ENCODE measurements at places on chromosomes 7 and 10. TPM values are rescaled to one million over a fixed set of nuclear protein-coding genes. Genes with fewer than 3 reads are reported as not detected.

SLC16A9 gene
- 3.3 TPM for total RNA-seq

CUTC gene
- 22.4 TPM for total RNA-seq

TFEC gene
- total RNA-seq, result 7.4 TPM

AKR1C3 gene
- 98.8 TPM for total RNA-seq

GCK gene
- 1.9 TPM for total RNA-seq

DNA sequence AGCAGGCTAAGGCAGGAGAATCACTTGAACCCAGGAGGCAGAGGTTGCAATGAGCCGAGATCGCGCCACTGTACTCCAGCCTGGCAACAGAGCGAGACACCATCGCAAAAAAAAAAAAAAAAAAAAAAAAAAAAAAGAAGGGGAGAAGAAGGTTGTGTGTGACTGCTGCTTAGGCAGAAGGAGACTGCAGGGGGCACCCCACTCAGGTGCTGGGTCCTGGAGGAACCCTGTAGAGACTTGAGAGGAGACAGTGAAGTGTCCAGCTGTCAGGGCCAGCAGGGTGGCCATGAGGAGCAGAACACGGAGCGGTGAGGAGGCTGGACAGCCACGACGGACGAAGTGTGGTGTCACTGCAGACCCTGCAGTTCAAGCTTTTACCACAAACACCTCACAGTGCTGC lies 99.0 kb upstream of the NMT2 start:
- H3K27ac ChIP-seq, result no peak overlapping the region
- no peak overlapping the region for H3K4me3 ChIP-seq
- DNase-seq, result no peak
- no peaks in the 10 kb centered on the region for H3K27me3 ChIP-seq
- H3K36me3 ChIP-seq, result no peaks in the 10 kb centered on the region
- no peaks in the 10 kb centered on the region for H3K4me1 ChIP-seq

GRCh38 chr10:110414548-110415309 lies 83.0 kb upstream of the DUSP5 start:
- H3K36me3 ChIP-seq, result no peaks in the 10 kb centered on the region
- no peak for DNase-seq
- no peaks in the 10 kb centered on the region for H3K27me3 ChIP-seq
- H3K27ac ChIP-seq, result no peak overlapping the region

DNA sequence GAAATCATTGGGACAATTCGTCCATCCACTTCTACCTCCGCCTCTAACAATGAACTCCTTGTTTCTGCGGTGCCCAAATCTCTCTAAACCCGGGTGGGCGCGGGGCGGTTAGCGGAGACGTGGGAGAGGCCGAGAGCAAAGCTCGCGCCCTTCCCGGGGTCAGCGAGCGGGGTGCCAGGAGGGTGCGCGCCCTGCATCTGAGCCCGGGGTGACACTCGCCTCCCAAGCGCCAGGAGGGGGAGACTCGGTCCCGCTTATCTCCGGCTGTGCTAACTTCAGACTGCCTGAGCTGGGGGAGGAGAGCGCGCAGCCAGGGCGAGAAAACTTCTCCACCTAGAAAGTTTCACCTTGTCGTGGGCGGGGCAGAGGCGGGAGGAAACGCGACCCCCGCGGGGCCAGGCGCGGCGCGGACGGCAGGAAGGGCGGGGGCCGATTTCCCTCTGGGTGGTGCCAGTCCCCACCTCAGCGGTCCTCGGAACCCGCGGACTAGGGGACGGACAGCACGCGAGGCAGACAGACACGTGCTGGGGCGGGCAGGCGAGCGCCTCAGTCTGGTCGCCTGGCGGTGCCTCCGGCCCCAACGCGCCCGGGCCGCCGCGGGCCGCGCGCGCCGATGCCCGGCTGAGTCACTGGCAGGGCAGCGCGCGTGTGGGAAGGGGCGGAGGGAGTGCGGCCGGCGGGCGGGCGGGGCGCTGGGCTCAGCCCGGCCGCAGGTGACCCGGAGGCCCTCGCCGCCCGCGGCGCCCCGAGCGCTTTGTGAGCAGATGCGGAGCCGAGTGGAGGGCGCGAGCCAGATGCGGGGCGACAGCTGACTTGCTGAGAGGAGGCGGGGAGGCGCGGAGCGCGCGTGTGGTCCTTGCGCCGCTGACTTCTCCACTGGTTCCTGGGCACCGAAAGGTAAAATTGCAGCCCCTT lies at the start of gene MET:
TSS of gene MET (plus strand) at position 516 of the 915 bp plus-strand sequence. CDS start 26,889 bp downstream, outside the sequence.
- no peaks in the 10 kb centered on the region for H3K27me3 ChIP-seq
- no peaks in the 10 kb centered on the region for H3K36me3 ChIP-seq
- H3K4me3 ChIP-seq, result peak within 1 kb of the TSS; percentile 53

DNA sequence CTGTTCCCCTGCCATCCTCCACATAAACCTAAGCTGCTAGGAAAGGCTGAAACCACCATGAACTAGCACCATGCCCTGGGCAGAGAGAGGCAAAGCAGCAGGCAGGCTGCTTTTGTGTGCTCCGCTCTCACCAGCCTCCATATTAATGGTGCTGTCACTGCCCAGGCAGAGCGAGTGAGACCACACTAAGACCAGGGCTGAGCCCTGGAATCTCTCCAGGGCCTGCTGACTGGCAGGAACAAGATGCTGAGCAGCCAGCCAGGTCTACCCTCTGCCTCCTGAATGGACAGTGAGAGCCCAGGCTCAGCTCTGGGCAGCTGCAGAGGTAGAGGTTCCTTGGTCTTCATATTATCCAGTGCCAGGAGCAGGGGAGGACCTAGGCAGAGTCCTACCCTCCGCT lies 1.6 kb upstream of the CRHR2 start:
- DNase-seq, result no peak
- H3K27me3 ChIP-seq, result no peaks in the 10 kb centered on the region
- no peaks in the 10 kb centered on the region for H3K4me1 ChIP-seq
- no peak overlapping the region for H3K27ac ChIP-seq
- no peak overlapping the region for H3K4me3 ChIP-seq

- H3K4me1 ChIP-seq, result no peaks in the 10 kb centered on the region
- H3K27me3 ChIP-seq, result no peaks in the 10 kb centered on the region
- DNase-seq, result no peak
- H3K36me3 ChIP-seq, result no peaks in the 10 kb centered on the region
Observed at GRCh38 chr10:109114579-109114978, 808.7 kb downstream of the XPNPEP1 start.

GRCh38 chr7:157684157-157684908 lies 347.5 kb downstream of the DNAJB6 start:
- H3K27ac ChIP-seq, result no peak overlapping the region
- no peaks in the 10 kb centered on the region for H3K27me3 ChIP-seq
- no peaks in the 10 kb centered on the region for H3K36me3 ChIP-seq
- H3K4me1 ChIP-seq, result no peaks in the 10 kb centered on the region
- H3K4me3 ChIP-seq, result no peak overlapping the region

- H3K4me1 ChIP-seq, result no peaks in the 10 kb centered on the region
- no peaks in the 10 kb centered on the region for H3K36me3 ChIP-seq
- peak; percentile 41 for DNase-seq
- no peak overlapping the region for H3K4me3 ChIP-seq
Observed at GRCh38 chr10:101123815-101124617, 7.1 kb upstream of the TLX1 start.

DNA sequence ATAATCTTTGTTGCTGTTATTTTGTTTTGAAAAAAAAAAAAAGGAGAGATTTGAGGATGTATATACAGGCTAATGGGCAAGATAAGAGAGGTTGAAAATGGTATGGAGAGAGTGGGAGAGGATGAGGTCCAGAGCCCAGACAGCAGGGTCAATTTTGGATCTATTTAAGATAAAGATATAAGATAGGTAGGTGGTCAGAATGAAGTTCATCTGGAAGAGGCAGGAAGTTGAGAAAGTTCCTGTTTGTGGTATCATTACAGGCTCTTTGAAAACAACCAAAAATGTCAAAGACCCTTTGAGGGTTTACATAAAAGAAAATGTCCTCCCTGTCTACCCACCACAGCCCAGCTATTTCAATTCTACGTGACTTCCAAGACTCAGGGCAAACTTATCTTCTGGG lies 7.5 kb downstream of the CEP41 start:
- no peak for DNase-seq
- no peak overlapping the region for H3K4me3 ChIP-seq
- no peak overlapping the region for H3K27ac ChIP-seq
- no peaks in the 10 kb centered on the region for H3K4me1 ChIP-seq
- H3K36me3 ChIP-seq, result no peaks in the 10 kb centered on the region

GRCh38 chr7:36692456-36692855 lies 31.8 kb downstream of the AOAH start:
- no peak overlapping the region for H3K27ac ChIP-seq
- no peak overlapping the region for H3K4me3 ChIP-seq
- H3K36me3 ChIP-seq, result no peaks in the 10 kb centered on the region
- no peaks in the 10 kb centered on the region for H3K27me3 ChIP-seq
- no peaks in the 10 kb centered on the region for H3K4me1 ChIP-seq

- no peak overlapping the region for H3K27ac ChIP-seq
- H3K4me3 ChIP-seq, result no peak overlapping the region
- no peak for DNase-seq
- no peaks in the 10 kb centered on the region for H3K36me3 ChIP-seq
- H3K27me3 ChIP-seq, result no peaks in the 10 kb centered on the region
Observed at GRCh38 chr7:158885624-158886023, 29.3 kb downstream of the DYNC2I1 start.

- no peaks in the 10 kb centered on the region for H3K36me3 ChIP-seq
- no peak overlapping the region for H3K4me3 ChIP-seq
- H3K27ac ChIP-seq, result no peak overlapping the region
Observed at GRCh38 chr7:3605222-3605621, 304.2 kb downstream of the SDK1 start.

DNA sequence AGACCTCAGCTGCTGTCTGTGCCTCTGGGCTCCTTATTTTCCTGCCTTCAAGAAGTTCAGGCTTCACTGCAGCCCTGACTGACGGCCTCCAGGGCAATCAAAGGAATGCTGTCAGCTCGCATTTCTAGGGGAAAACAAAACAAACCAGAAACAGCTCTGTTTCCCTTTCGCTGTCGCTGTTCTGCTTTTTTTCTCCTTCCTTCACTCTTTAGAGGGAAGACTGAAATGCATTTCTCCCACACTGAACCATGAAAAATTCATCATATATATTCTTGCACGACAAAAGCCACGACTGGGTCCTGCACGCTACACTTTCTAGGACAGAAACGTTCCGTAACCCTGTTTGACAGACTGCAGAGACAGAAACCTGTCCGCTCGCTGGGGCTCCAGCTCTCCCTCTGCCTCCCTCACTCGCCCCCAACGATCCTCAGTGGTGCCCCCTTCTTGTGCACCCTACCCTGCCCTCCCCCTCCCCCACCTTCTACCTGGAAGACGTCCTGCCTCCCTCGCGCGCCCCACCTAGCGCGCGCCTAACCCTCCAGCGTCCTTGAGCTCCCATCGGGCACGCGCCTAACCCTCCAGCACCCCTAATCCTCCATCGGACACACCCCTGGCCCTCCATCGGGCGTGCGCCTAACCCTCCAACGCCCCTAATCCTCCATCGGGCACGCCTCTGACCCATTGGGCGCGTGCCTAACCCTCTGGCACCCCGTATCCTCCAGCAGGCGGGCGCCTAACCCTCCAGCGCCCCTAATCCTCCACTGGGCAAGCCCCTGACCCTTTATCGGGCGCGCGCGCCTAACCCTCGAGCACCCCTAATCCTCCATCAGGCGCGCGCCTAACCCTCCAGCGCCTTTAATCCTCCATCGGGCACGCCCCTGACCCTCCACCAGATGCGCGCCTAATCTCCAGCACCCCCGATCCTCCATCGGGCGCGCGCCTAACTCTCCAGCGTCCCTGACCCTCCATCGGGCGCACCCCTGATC lies 37.1 kb downstream of the SVOPL start:
- H3K4me3 ChIP-seq, result no peak overlapping the region
- H3K27me3 ChIP-seq, result peaks cover 2% of the 10 kb centered on the region
- H3K36me3 ChIP-seq, result no peaks in the 10 kb centered on the region
- no peak overlapping the region for H3K27ac ChIP-seq
- no peak for DNase-seq

- no peak overlapping the region for H3K27ac ChIP-seq
- no peaks in the 10 kb centered on the region for H3K4me1 ChIP-seq
- H3K27me3 ChIP-seq, result no peaks in the 10 kb centered on the region
- no peak overlapping the region for H3K4me3 ChIP-seq
- H3K36me3 ChIP-seq, result no peaks in the 10 kb centered on the region
Observed at GRCh38 chr7:42687211-42688055, 224.4 kb downstream of the C7orf25 start.

- no peak for DNase-seq
- no peaks in the 10 kb centered on the region for H3K27me3 ChIP-seq
- H3K27ac ChIP-seq, result no peak overlapping the region
- no peak overlapping the region for H3K4me3 ChIP-seq
Observed at GRCh38 chr7:3942816-3943745, 642.0 kb downstream of the SDK1 start.

- H3K36me3 ChIP-seq, result no peaks in the 10 kb centered on the region
- peak; percentile 46 for DNase-seq
- no peaks in the 10 kb centered on the region for H3K27me3 ChIP-seq
- H3K4me1 ChIP-seq, result no peaks in the 10 kb centered on the region
- H3K27ac ChIP-seq, result no peak overlapping the region
Observed at GRCh38 chr7:132518102-132518838, 58.0 kb downstream of the PLXNA4 start.

DNA sequence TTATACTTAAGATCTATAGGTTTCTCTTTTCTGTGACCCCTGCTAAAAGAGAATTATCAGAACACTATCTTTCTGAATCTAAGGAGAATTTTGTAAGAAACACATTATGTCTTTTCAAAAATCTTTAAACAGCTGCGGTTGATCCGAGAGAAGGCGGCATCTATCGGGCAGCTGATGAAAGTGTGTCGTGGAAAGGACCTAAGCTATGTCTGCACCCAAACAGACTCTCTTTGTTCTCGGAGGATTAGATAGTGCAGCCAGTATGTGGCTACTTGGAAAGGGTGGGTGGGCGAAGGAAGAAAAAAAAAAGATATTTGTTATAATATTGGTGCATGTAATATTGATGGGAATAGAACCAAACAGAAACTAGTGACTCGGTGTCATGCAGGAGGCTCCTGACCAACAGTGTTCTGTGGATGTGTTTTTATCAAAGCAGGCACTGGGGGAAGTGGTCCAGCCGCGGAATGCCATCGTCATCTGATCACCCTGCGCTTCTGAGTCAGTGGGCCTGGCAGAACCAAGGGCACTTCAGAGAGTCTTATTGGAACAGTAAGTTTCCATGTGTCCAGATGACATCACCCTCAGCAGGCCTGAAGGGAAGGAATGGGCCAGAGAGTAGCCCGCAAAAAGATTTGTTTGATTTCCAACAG lies 509.7 kb upstream of the AKR1E2 start:
- no peaks in the 10 kb centered on the region for H3K36me3 ChIP-seq
- no peaks in the 10 kb centered on the region for H3K27me3 ChIP-seq
- H3K4me1 ChIP-seq, result no peaks in the 10 kb centered on the region
- no peak overlapping the region for H3K4me3 ChIP-seq
- no peak overlapping the region for H3K27ac ChIP-seq
- peak; percentile 76 for DNase-seq

GRCh38 chr10:12689893-12690292 lies 311.6 kb downstream of the CCDC3 start:
- no peak overlapping the region for H3K4me3 ChIP-seq
- no peak overlapping the region for H3K27ac ChIP-seq
- no peak for DNase-seq
- H3K27me3 ChIP-seq, result no peaks in the 10 kb centered on the region

Data from aorta (tissue), 5 donors.